ENCODE measurements at places on chromosomes 16 and 17. TPM values are rescaled to one million over a fixed set of nuclear protein-coding genes. Genes with fewer than 3 reads are reported as not detected.

Gene CLDN6
- polyA plus RNA-seq: not detected

Gene CD300C
- 1.2 TPM for polyA plus RNA-seq

Gene SBK1
- polyA plus RNA-seq: 0.07 TPM

Gene GPRC5B
- 4.7 TPM for polyA plus RNA-seq

Gene GPATCH8
- 11.4 TPM for polyA plus RNA-seq

DNA sequence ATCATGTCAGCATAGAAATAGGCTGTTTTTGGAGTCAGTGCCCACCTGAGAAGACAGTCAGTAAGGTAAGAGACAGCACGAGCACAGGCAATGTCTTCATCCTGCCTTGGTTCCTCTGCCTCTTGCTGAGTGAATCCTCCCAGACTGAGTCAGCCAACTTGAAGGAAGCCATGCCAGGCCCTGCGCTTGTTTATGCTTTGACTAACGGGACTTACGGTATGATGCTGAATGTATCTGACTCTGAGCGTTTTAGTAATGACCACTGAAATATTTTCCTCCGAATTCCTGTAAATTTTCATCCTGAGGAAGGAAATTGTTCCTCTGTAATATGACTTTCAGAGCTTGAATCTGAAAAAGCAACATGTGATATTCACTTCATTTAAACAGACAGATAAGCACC is 18.0 kb downstream of the C17orf67 start:
- DNase-seq: no peak
- no peak overlapping the region for H3K27ac ChIP-seq
- H3K4me3 ChIP-seq: no peak overlapping the region
- H3K36me3 ChIP-seq: no peaks in the 10 kb centered on the region

GRCh38 chr16:79037521-79038373 is 562.8 kb downstream of the MAF start:
- no peak for DNase-seq
- no peaks in the 10 kb centered on the region for H3K27me3 ChIP-seq
- H3K4me3 ChIP-seq: no peak overlapping the region
- no peaks in the 10 kb centered on the region for H3K4me1 ChIP-seq
- no peaks in the 10 kb centered on the region for H3K36me3 ChIP-seq

DNA sequence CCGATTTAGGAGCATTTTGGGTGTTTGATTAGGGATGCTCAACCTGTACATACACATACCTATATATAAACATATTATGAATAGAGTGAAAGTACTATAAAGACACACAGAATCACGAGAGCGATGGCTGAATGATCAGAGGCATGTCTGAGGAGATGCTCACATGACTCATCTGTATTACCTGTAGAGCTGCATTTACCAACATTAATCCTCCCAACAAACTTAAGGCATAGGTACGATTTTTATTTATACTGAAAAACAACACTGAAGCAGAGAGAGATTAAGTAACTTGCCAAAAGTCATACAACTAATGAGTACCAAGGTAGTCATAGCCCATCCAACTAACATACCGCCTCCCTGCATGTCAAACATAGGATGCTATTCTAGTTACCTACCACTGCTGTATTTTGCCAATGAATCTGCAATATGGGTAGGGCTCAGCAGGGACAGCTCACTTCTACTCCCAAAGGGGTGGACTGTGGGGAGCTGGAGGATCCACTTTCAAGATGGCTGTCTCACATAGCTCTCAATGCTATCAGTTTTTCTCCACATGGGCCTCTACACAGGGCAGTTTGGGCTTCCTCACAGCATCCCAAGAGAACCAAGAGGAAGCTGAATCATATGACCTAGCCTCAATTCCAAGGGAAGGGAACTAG is 7.3 kb downstream of the CYB5D1 start:
- H3K27me3 ChIP-seq: no peaks in the 10 kb centered on the region
- no peak overlapping the region for H3K4me3 ChIP-seq
- no peak overlapping the region for H3K27ac ChIP-seq

GRCh38 chr16:35339337-35339736 is 1879.9 kb downstream of the TP53TG3F start:
- no peaks in the 10 kb centered on the region for H3K36me3 ChIP-seq
- H3K27ac ChIP-seq: no peak overlapping the region
- H3K4me3 ChIP-seq: no peak overlapping the region
- no peaks in the 10 kb centered on the region for H3K4me1 ChIP-seq
- H3K27me3 ChIP-seq: no peaks in the 10 kb centered on the region

DNA sequence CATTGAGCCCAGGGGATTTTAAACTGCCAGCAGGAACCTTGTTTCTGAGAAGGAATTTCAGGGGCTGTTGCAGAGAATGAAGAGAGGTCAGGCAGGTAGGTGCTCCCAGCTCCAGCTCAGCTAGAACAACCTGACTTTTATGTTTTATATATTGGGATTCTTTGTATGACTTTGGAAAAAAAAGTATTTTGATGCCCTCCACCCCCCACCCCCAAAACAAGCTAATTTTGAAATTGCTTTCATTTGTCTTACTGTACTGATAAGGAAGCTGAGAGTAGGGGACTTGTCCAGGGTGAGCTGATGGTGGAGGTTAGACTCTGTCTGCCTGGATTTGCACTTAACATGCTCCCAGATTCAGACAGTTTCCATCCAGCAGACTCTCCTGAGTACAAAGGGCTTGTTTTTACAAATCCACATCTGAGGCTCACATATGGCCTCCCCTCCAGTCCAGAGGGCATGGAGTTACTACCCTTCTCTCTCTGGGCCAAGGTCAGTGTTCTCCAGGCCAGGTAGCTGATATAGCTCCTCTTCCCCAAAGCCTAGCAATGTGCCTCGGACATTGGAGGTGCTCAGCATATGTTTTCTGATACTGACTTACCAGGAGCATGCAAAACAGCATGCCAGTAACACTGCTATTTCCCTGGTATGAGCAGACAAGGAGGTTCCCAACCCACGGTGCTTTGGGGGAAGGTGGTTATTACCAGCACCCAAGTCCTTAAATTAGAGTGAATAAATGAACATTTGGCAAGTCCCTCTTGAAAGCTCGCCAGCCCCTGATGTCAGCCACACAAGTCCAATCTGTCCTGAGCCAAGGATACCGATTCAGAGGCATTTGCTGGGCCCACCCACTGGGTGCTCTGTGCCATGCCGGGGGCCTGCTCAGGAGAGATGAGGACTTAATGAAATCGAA is 11.3 kb downstream of the STX1B start:
- DNase-seq: no peak
- peaks cover 36% of the 10 kb centered on the region for H3K4me1 ChIP-seq
- H3K27me3 ChIP-seq: no peaks in the 10 kb centered on the region
- H3K36me3 ChIP-seq: no peaks in the 10 kb centered on the region

GRCh38 chr17:10063730-10064241 is 134.6 kb downstream of the GAS7 start:
- no peaks in the 10 kb centered on the region for H3K27me3 ChIP-seq
- no peaks in the 10 kb centered on the region for H3K36me3 ChIP-seq
- H3K4me3 ChIP-seq: no peak overlapping the region
- no peak for DNase-seq
- no peak overlapping the region for H3K27ac ChIP-seq

DNA sequence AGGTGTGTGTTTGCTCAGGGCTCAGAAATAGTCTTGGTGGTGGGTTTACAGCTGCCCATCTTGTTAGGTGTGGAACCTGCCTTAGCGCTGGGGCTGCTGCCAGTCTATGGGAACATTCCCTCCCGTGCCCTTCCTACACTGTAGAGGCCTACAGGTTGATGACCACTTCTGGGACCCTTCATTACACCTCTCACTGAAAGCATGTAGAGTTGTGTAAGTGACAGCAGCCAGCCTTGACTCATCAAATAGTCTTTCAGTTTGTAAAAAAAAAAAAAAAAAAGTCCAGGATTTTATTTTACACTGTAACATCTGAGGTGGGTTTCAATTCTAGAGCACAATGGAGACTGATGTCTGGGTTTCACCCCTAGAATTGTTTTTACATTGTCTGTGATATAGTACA is 193.9 kb downstream of the SPECC1 start:
- H3K4me1 ChIP-seq: no peaks in the 10 kb centered on the region
- no peaks in the 10 kb centered on the region for H3K36me3 ChIP-seq
- H3K27me3 ChIP-seq: no peaks in the 10 kb centered on the region

DNA sequence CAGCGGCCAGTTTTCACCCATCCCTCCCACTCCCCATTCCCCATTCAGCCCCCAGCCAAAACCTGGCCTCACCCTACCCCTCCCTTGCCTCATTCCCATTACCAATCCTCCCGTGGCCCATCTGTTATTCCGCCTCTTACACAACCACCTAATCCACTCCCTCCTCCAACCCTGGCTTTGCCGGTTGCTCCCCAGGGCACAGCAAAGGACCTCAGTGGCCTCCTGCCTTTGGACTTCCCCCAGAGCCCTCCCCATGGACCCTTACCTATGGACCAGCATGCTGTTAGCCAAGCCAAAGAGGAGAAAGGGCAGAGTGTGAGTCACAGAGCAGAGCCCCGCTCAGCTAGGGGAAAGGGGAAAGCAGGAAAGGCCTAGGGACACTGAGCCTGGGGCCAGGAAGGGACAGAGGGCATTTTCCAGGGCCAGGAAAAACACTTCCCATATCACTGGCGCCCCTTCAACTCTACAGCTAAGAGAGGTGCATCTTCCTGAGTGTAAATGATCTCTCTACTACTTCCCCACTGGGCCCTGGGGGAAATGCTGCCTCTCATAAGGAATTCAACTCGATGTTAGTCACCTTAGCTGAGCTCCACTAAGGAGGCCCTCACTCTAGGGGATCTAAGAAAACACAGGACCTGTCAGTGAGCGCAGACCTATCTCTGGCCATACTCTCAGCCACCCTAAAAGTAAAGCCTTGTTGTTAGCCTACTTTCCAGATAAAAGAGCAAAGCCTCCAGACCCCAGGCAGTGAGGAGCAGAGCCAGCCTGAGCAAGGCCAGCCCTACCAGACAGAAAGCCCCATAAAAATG is 10.6 kb downstream of the PEMT start:
- peak overlapping the region; percentile 57 for H3K4me3 ChIP-seq
- no peaks in the 10 kb centered on the region for H3K27me3 ChIP-seq
- H3K4me1 ChIP-seq: peaks cover 53% of the 10 kb centered on the region
- no peaks in the 10 kb centered on the region for H3K36me3 ChIP-seq

- no peaks in the 10 kb centered on the region for H3K27me3 ChIP-seq
- H3K4me3 ChIP-seq: no peak overlapping the region
- H3K4me1 ChIP-seq: no peaks in the 10 kb centered on the region
- H3K36me3 ChIP-seq: no peaks in the 10 kb centered on the region
- DNase-seq: no peak
- H3K27ac ChIP-seq: no peak overlapping the region
Observed at GRCh38 chr16:26976873-26977272, 89.9 kb upstream of the C16orf82 start.

DNA sequence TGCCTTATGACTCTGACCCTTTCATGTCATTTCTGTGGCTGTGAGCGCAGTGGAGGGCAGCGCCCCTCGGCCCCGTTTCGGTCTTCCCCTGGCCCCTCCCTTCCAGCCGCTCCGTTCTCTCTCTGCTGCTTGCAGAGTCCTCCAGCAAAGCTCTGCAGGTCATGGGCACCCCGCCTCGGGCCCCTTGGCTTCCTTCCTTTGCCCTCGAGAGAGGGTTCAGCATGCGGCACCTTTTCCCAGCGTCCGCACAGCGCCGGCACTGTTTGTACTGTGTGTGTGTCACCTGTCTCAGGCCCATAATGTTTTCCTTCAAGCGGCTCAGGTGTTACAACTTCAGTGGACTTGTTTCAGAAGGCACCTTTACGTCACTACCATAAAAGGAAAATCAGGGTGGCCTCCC is 98.5 kb downstream of the RAP1GAP2 start:
- H3K36me3 ChIP-seq: no peaks in the 10 kb centered on the region
- no peak overlapping the region for H3K4me3 ChIP-seq
- H3K4me1 ChIP-seq: no peaks in the 10 kb centered on the region

DNA sequence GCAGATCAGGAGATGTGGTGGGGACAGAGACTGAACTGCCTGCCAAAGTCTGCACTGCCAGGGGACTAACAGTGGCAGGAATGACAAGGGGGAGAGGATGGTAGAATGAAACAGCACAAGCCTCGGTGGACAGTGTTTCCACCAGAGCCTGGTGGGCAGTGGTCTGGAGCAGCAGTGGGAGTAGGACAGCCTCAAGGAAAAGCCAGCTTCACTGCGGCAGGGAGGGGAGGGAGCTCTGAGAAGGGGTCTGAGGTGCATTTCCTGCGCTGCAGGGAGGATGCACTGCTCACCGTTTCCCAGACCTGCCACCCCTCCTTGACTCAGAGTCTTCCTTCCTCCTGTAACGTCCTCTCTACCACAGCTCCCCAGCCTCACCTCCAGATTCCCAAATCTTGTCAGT is 33.8 kb downstream of the MARCHF10 start:
- no peaks in the 10 kb centered on the region for H3K36me3 ChIP-seq
- no peaks in the 10 kb centered on the region for H3K27me3 ChIP-seq

DNA sequence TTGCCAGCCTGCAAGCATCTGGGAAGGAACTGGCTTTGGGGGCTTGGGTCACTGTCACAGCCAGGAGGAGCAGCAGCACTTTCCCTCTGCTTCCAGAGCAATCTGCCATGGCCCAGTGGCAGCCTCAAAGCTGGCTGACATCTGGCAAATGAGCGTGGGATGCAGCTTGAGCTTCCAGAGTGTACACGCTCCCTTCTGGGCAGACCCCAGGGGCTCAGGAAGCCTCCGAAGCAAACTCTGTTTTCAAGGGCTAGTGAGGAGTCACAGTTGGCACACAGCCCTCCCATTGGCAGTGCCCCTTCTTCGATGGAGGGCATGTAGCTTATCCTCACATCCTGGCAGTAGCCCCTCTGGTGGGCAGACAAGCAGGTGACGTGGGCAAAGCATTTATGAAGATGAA is 249.6 kb downstream of the ENGASE start:
- no peak for DNase-seq
- H3K27ac ChIP-seq: no peak overlapping the region
- H3K36me3 ChIP-seq: no peaks in the 10 kb centered on the region

DNA sequence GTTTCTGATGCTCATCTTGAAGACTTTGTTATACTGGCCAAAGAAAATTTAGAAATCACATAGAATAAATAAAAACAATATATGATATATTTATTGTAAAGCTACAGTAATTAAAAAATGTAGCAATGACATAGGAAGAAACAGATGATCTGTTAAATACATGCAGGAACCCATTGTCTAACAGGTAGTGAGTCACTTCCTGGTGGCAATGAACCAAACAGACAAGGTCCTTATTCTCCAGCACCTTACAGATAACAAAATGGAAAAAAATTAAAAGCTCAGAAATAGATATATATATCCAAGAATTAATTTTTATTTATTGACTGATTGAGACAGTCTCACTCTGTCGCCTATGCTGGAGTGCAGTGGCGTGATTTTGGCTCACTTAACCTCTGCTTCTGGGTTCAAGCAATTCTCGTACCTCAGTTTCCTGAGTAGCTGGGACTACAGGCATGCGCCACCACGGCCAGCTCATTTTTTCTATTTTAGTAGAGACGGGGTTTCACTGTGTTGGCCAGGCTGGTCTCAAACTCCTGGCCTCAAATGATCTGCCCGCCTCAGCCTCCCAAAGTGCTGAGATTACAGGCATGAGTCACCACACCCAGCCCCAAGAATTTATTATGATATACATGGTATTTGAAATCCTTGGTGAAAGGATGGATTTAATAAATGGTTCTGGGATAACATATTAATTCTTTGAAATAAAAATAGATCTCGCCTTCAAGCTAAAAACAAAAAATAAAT is 7.5 kb downstream of the NETO2 start:
- no peaks in the 10 kb centered on the region for H3K4me1 ChIP-seq
- no peak overlapping the region for H3K27ac ChIP-seq
- no peak for DNase-seq
- no peaks in the 10 kb centered on the region for H3K27me3 ChIP-seq

Data from liver (tissue), 10 donors.